ENCODE measurements at places on chromosomes 11 and 22.

- H3K4me1 ChIP-seq, result no peaks in the 10 kb centered on the region
- no peak overlapping the region for H3K4me3 ChIP-seq
- no peak for DNase-seq
- no peaks in the 10 kb centered on the region for H3K27me3 ChIP-seq
- no peak overlapping the region for H3K27ac ChIP-seq
Measured at GRCh38 chr11:91921974-91922373, 302.6 kb upstream of the FAT3 start.

- H3K27me3 ChIP-seq, result peaks cover 16% of the 10 kb centered on the region
- H3K36me3 ChIP-seq, result no peaks in the 10 kb centered on the region
- no peak overlapping the region for H3K27ac ChIP-seq
- DNase-seq, result no peak
- H3K4me1 ChIP-seq, result peaks cover 4% of the 10 kb centered on the region
- H3K4me3 ChIP-seq, result no peak overlapping the region
Measured at GRCh38 chr11:64667154-64667745, 55.7 kb downstream of the NRXN2 start.

- H3K4me1 ChIP-seq, result no peaks in the 10 kb centered on the region
- H3K27me3 ChIP-seq, result peaks cover 4% of the 10 kb centered on the region
- no peak overlapping the region for H3K4me3 ChIP-seq
- H3K36me3 ChIP-seq, result peaks cover 12% of the 10 kb centered on the region
Measured at GRCh38 chr11:69545976-69546617, 64.6 kb downstream of the LINC01488 start.

- peak overlapping the region; percentile 98 for H3K4me3 ChIP-seq
- no peaks in the 10 kb centered on the region for H3K27me3 ChIP-seq
- peaks cover 19% of the 10 kb centered on the region for H3K4me1 ChIP-seq
Measured at GRCh38 chr11:34915136-34916014, 804 bp downstream of the APIP start.

DNA sequence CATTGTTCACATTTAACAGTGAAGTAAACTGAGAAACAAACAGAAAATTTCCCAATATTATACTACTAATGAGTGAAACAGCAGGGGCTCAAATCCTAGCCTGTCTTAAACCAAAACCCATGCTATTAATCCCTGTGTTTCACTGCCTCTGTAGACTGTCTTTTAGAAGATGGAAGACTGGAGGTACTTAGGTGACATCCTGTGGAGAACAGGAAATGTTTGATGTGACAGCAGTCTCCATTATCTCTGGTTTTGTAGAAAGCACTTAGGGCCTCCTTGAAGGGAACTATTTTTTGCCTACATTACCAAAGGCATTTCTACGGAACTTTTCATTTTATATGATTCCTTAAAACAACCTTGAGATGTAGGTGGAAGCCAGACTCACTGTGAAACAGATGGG, 288.1 kb upstream of the SORL1-AS1 start:
- no peaks in the 10 kb centered on the region for H3K4me1 ChIP-seq
- no peaks in the 10 kb centered on the region for H3K27me3 ChIP-seq
- no peak overlapping the region for H3K4me3 ChIP-seq
- no peak for DNase-seq
- H3K36me3 ChIP-seq, result peaks cover 14% of the 10 kb centered on the region

- no peak for DNase-seq
- H3K36me3 ChIP-seq, result no peaks in the 10 kb centered on the region
- H3K27me3 ChIP-seq, result peaks cover 64% of the 10 kb centered on the region
- H3K27ac ChIP-seq, result no peak overlapping the region
- no peaks in the 10 kb centered on the region for H3K4me1 ChIP-seq
- H3K4me3 ChIP-seq, result no peak overlapping the region
Measured at GRCh38 chr11:119347242-119347641, 737 bp upstream of the MFRP start.

- no peak overlapping the region for H3K27ac ChIP-seq
- H3K36me3 ChIP-seq, result no peaks in the 10 kb centered on the region
- DNase-seq, result peak; percentile 97
- H3K4me3 ChIP-seq, result no peak overlapping the region
- no peaks in the 10 kb centered on the region for H3K27me3 ChIP-seq
Measured at GRCh38 chr22:20156611-20157429, 6.0 kb upstream of the CCDC188 start.

GRCh38 chr11:69388210-69388609, 93.3 kb upstream of the LINC01488 start:
- no peaks in the 10 kb centered on the region for H3K4me1 ChIP-seq
- peaks cover 11% of the 10 kb centered on the region for H3K27me3 ChIP-seq
- H3K4me3 ChIP-seq, result no peak overlapping the region
- DNase-seq, result no peak

GRCh38 chr11:15148169-15148568, 33.4 kb downstream of the INSC start:
- H3K27ac ChIP-seq, result no peak overlapping the region
- H3K4me1 ChIP-seq, result peaks cover 3% of the 10 kb centered on the region
- H3K36me3 ChIP-seq, result no peaks in the 10 kb centered on the region
- no peak for DNase-seq
- H3K4me3 ChIP-seq, result no peak overlapping the region

- H3K36me3 ChIP-seq, result no peaks in the 10 kb centered on the region
- H3K4me1 ChIP-seq, result no peaks in the 10 kb centered on the region
- no peak for DNase-seq
- no peak overlapping the region for H3K4me3 ChIP-seq
Measured at GRCh38 chr11:120674542-120674941, 163.0 kb downstream of the GRIK4 start.

GRCh38 chr11:87366346-87366745, 328.6 kb downstream of the TMEM135 start:
- no peaks in the 10 kb centered on the region for H3K36me3 ChIP-seq
- peaks cover 34% of the 10 kb centered on the region for H3K4me1 ChIP-seq
- no peaks in the 10 kb centered on the region for H3K27me3 ChIP-seq
- no peak overlapping the region for H3K4me3 ChIP-seq
- H3K27ac ChIP-seq, result no peak overlapping the region

- no peak overlapping the region for H3K4me3 ChIP-seq
- H3K4me1 ChIP-seq, result peaks cover 8% of the 10 kb centered on the region
- H3K36me3 ChIP-seq, result no peaks in the 10 kb centered on the region
- no peak for DNase-seq
Measured at GRCh38 chr11:34214961-34215805, 109.8 kb downstream of the NAT10 start.

DNA sequence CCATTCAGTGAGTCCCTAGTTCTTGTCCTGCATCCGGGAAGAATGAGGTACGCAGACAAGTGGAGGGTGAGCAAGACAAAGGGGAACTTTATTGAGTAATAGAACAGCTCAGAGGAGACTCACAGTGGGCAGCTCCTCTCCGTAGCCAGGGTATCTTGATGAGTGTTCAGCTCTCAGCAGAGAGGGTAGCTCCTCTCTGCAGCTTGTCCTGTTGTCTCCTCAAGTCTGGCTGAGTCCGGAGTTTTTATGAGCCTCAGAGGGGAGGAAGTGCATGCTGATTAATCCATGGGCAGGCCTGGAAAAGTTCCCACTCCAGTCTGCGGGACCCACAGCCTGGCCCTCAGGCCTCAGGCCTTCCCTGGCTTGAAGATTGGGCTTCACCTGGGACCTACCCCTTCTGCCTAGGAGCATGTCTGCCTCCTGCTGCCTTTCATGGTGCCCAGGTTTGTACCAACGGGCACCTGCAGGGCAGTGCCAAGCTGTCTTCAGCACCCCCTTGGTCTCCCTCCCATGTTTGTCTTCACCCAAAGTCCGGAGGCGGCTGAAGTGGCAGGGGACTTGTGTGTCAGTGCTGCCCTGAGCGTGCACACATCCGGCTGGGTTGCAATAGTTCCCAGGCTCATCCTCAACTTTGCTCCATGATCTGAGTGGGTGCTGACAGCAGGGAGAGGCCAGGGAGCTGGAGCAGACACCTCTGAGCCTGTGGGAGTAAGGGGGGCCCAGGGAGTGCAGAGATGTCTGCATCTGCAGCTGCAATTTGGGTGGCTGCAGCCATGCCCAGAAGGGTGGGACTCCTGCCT, 134.2 kb downstream of the LDLRAD3 start:
- H3K4me3 ChIP-seq, result no peak overlapping the region
- no peak for DNase-seq
- peaks cover 19% of the 10 kb centered on the region for H3K4me1 ChIP-seq
- H3K27ac ChIP-seq, result peak overlapping the region; percentile 63
- H3K27me3 ChIP-seq, result no peaks in the 10 kb centered on the region

Data from WTC11 (cell line).